ENCODE measurements at places on chromosomes 16 and 17. TPM values are rescaled to one million over a fixed set of nuclear protein-coding genes. Genes with fewer than 3 reads are reported as not detected.

DNA sequence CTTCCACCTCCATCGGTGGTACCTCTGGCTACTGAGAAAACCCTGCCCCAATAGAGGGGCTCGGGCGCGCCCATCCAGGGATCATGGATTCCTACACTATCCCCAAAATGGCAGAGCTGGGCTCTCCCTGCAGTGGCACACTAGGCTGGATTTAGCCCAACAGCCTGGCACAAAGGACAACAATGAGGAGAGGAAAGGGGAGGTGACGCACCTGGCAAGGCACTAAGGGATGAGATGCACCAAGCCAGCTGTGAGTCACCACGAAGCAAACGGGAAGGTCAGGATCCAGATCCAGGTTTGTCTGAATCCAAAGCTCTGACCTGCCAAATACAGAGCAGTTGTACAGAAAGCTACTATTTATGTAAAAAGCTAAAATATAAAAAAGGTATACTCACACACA, 18.1 kb downstream of the UBE2O start:
- H3K27ac ChIP-seq: no peak overlapping the region
- no peaks in the 10 kb centered on the region for H3K27me3 ChIP-seq
- H3K36me3 ChIP-seq: peaks cover 4% of the 10 kb centered on the region
- DNase-seq: no peak
- H3K4me1 ChIP-seq: peaks cover 6% of the 10 kb centered on the region

DNA sequence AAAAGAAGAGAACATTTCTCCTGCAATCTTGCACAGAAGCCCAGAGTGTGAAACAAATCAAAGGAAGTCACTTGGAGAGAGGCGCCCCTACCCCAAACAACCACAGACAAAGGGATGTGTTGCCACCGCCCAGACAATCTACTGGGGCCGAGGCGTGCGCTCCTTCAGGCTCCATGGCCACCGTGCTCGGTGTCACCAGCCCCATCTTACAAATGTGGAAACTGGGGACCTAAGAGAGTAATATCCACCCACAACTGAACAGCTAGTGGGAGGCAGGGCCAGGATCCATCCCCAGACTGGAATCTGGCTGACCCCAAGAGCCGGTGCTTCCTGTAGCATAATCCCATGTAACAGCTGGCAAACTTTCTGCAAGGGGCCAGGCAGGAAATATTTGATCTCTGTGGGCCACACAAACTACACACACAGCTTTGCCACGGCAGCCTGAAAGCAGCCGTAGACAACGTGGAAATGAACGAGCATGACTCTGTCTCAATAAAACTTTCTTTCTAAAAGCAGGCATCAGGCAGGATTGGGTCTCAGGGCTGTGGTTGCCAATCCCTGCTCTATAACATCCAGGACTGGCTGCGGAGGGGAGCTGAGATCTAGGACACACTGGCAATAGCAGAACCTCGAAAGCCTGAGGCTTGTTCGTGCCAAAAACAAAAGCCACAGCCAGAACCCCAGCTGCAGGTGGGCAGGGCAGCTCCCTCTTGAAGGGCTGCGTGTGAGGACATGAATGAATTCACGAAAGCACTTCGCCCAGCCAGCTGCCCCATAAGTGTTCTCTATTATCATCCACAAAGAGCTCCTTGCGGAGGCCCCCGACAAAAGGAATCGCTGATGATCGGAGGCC, 26.6 kb upstream of the GINS2 start:
- peaks cover 15% of the 10 kb centered on the region for H3K27me3 ChIP-seq
- no peaks in the 10 kb centered on the region for H3K4me1 ChIP-seq
- no peak for DNase-seq
- no peak overlapping the region for H3K27ac ChIP-seq
- H3K36me3 ChIP-seq: no peaks in the 10 kb centered on the region
- H3K4me3 ChIP-seq: no peak overlapping the region

DNA sequence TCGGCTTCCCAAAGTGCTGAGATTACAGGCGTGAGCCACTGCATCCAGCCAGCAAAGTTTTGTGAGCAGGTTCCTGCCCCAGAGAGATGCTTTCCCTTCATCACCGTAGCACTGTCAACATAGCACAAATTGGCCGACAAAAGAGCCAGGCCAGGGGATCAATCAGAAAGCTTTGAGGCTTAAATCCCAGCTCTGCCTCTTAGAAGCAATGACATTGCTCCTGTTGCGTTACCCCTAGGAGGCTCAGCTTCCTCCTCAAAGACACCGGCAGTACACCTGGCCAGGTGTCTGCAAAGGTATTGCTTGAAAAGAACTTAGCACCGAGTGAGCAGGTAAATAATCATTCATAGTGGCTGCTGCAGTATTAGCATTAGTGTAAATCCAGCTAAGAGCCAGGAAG, 86.5 kb downstream of the NDE1 start:
- DNase-seq: no peak
- H3K27me3 ChIP-seq: no peaks in the 10 kb centered on the region
- no peak overlapping the region for H3K27ac ChIP-seq
- no peaks in the 10 kb centered on the region for H3K36me3 ChIP-seq
- H3K4me3 ChIP-seq: no peak overlapping the region

- H3K36me3 ChIP-seq: peaks cover 9% of the 10 kb centered on the region
- no peaks in the 10 kb centered on the region for H3K27me3 ChIP-seq
- DNase-seq: no peak
- H3K4me3 ChIP-seq: peak overlapping the region; percentile 52
- peaks cover 58% of the 10 kb centered on the region for H3K4me1 ChIP-seq
- peak overlapping the region; percentile 75 for H3K27ac ChIP-seq
Observed at GRCh38 chr16:17342031-17342430, 128.7 kb downstream of the XYLT1 start.

GRCh38 chr16:89020925-89021595, 44.1 kb upstream of the CBFA2T3 start:
- peaks cover 16% of the 10 kb centered on the region for H3K4me1 ChIP-seq
- H3K27me3 ChIP-seq: no peaks in the 10 kb centered on the region
- H3K36me3 ChIP-seq: peaks cover 2% of the 10 kb centered on the region
- H3K27ac ChIP-seq: no peak overlapping the region
- H3K4me3 ChIP-seq: no peak overlapping the region

DNA sequence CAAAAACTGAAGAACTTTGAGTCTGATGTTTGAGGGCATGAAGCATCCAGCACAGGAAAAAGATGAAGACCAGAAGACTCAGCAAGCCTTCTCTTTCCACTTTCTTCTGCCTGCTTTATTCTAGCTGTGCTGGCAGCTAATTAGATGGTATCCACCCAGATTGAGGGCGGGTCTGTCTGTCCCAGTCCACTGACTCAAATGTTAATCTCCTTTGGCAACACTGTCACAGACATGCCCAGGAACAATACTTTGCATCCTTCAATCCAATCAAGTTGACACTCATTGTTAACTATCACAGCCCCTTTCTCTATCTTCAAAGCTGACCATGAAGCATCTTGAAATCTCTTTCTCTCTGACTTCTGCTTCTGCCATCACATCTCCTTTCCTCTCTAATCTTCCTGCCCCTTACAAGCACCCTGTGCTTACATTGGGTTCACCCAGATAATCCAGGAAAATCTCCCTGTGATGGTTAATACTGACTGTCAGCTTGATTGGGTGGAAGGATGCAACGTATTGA, 115.9 kb upstream of the CDH13 start:
- H3K4me1 ChIP-seq: no peaks in the 10 kb centered on the region
- H3K27me3 ChIP-seq: no peaks in the 10 kb centered on the region
- H3K4me3 ChIP-seq: no peak overlapping the region
- H3K36me3 ChIP-seq: no peaks in the 10 kb centered on the region
- no peak overlapping the region for H3K27ac ChIP-seq

NPB gene
- 0.28 TPM for total RNA-seq

SCIMP gene
- total RNA-seq: not detected

RTN4RL1 gene
- 0.25 TPM for total RNA-seq

Measured in activated T-helper 2 cell treated with anti-CD3 and anti-CD28 coated beads, Interferon-gamma antibody, Interleukin-2, Interleukin-4, amounts not matched to agents 10 μg/mL and 5 μg/mL and 100 μg/mL, durations not matched to agents 14 hours and 24 hours and 36 hours (primary cell).